ENCODE measurements at places on chromosomes 13 and 19. TPM values are rescaled to one million over a fixed set of nuclear protein-coding genes. Genes with fewer than 3 reads are reported as not detected.

DNA sequence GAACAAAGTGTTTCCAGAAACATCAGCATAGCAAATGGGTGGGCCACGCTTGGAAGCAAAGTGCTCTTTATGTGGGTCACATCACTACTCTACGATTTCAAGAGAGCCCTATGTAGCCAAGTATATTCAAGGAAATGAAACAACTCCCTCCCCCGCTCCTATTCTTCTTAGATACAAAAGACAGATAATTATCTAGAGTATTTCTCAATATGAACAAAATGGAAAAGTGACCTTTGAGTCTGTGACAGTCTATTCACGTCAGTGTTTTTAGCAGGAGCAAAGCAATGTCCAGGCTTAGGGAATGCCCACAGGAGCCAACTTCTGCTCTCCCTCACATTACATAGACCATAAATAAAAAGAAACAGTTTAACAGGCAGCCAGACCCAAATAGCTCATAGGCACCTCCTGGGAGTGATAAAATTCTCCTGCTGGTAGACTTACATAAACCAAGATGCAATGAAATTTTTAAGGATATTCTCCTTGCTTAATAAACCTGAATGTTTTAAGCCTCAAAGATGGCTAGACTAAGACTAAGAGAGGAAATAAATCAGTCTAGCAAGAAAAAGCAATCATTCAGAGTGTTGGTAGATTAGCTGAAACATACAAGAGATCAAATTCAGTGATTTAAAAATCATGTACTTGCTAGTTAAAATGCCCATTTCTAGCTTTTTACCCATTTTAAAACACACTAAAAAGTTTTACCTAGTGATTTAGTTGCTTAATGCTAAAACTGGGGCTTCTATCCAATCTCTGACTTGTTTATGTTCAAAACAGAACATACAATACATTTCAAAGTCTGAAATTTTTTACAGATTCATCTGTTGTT lies 182.8 kb downstream of the RGCC start:
- H3K4me3 ChIP-seq: no peak overlapping the region
- DNase-seq: no peak
- H3K4me1 ChIP-seq: no peaks in the 10 kb centered on the region
- H3K36me3 ChIP-seq: no peaks in the 10 kb centered on the region
- H3K27me3 ChIP-seq: no peaks in the 10 kb centered on the region
- H3K27ac ChIP-seq: no peak overlapping the region

DNA sequence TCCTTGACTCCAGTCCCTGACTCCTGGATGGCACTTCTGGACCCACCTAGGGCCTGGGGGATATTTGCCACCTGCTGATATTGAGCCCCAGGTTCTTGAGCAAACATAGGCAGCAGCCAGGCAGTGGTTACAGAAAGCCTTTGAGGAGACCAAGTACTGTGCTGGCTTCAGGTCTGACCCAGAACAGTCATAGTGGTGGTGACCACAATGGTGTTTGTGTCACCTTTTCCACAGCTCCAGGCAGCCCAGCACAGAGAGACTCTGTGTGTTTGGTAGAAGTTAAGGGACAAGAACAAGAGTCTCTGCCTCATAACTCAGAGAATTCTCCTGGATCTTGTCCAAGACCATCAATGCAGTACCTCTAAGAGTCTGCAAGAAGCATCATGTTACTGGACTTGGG lies 14.6 kb upstream of the CLC start:
- no peaks in the 10 kb centered on the region for H3K36me3 ChIP-seq
- no peak overlapping the region for H3K4me3 ChIP-seq
- no peaks in the 10 kb centered on the region for H3K27me3 ChIP-seq
- H3K4me1 ChIP-seq: no peaks in the 10 kb centered on the region
- no peak for DNase-seq
- H3K27ac ChIP-seq: no peak overlapping the region

GRCh38 chr13:64633948-64634347 lies 2596.2 kb downstream of the PCDH9 start:
- H3K4me3 ChIP-seq: no peak overlapping the region
- H3K36me3 ChIP-seq: no peaks in the 10 kb centered on the region
- H3K4me1 ChIP-seq: no peaks in the 10 kb centered on the region
- H3K27me3 ChIP-seq: no peaks in the 10 kb centered on the region
- H3K27ac ChIP-seq: no peak overlapping the region

- H3K36me3 ChIP-seq: no peaks in the 10 kb centered on the region
- no peak overlapping the region for H3K4me3 ChIP-seq
- H3K27me3 ChIP-seq: no peaks in the 10 kb centered on the region
- H3K4me1 ChIP-seq: no peaks in the 10 kb centered on the region
Measured at GRCh38 chr13:37587236-37587635, 11.3 kb downstream of the POSTN start.

DNA sequence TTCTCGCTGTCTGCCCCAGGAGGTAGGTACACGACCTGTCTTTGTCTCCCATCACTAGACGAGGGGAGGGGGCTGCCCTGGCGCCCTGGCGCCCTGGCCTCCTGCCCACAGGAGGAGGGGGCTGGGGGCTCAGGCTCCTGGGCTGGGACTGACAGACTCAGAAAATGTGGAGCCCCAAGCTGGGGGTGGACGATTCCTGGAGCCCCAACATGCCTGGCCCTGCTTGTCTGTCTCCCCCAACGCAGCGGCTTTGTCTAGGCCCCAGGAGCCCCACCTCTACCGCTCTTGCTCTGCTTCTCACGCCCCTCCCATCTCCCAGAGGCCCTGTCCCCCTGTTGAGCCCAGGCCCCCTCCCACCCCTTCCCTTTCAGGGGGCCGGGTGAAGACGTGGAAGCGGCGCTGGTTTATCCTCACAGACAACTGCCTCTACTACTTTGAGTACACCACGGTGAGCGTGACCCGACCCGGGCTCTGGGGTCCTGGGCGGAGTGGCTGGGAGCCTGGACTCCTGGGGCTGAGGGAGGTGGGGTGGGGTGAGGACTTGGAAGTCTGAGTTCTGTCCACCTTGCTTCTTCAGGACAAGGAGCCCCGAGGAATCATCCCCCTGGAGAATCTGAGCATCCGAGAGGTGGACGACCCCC lies 8.6 kb downstream of the CYTH2 start:
- no peak overlapping the region for H3K27ac ChIP-seq
- no peaks in the 10 kb centered on the region for H3K27me3 ChIP-seq
- peaks cover 21% of the 10 kb centered on the region for H3K36me3 ChIP-seq
- no peak for DNase-seq

DNA sequence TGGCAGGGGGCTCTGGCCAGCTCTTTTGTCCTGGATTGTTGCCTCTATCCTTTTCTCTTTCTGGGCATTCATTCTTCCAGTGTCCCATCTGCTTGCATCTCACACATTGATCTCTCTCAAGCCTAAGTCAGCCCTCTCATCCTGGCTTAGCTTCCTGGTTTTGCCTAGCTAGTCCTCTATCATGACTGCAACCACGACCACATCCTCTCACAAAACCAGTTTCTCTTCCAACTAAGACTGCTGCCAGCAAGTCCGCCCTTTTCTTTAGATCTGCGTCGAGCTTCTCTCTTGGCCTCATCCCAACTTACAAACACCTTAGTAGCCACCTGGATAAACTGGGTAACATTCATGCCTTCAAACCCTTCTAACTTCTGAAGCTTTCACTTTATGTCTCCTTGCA lies 212.2 kb upstream of the HTR2A start:
- H3K27me3 ChIP-seq: no peaks in the 10 kb centered on the region
- no peaks in the 10 kb centered on the region for H3K36me3 ChIP-seq
- no peak for DNase-seq
- no peaks in the 10 kb centered on the region for H3K4me1 ChIP-seq
- no peak overlapping the region for H3K27ac ChIP-seq

GRCh38 chr19:45560686-45561085 lies 23.9 kb downstream of the OPA3 start:
- no peaks in the 10 kb centered on the region for H3K36me3 ChIP-seq
- no peak overlapping the region for H3K27ac ChIP-seq
- DNase-seq: no peak
- H3K4me3 ChIP-seq: no peak overlapping the region
- H3K4me1 ChIP-seq: peaks cover 3% of the 10 kb centered on the region
- no peaks in the 10 kb centered on the region for H3K27me3 ChIP-seq

DNA sequence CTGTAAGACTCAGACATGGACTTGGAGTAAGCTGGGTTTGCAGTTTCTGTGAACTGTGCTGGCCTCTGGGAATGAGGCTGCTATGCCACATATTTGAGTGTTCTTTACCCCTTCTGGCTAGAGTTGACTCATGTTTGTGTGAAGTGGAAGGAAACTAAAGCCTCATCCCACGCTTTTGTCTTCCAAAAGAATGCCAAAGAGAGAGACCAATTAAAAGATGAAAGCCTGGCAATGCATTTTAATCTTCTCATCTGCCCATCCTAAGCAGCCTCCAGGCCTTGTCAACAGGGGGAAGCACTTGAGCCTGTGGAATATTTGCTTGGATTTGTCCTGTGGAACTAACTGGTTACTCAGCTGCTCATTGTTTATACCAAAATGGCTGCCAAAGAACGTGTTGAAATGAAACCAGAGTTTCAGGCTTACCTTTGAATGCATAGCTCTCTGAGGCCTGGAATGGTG lies 49.1 kb downstream of the LMO7 start:
- no peak overlapping the region for H3K4me3 ChIP-seq
- H3K4me1 ChIP-seq: no peaks in the 10 kb centered on the region
- H3K27me3 ChIP-seq: no peaks in the 10 kb centered on the region
- H3K27ac ChIP-seq: no peak overlapping the region
- no peak for DNase-seq

GRCh38 chr19:31583148-31583547 lies 233.9 kb upstream of the TSHZ3 start:
- no peaks in the 10 kb centered on the region for H3K27me3 ChIP-seq
- H3K4me1 ChIP-seq: no peaks in the 10 kb centered on the region
- no peak for DNase-seq
- no peak overlapping the region for H3K27ac ChIP-seq

DNA sequence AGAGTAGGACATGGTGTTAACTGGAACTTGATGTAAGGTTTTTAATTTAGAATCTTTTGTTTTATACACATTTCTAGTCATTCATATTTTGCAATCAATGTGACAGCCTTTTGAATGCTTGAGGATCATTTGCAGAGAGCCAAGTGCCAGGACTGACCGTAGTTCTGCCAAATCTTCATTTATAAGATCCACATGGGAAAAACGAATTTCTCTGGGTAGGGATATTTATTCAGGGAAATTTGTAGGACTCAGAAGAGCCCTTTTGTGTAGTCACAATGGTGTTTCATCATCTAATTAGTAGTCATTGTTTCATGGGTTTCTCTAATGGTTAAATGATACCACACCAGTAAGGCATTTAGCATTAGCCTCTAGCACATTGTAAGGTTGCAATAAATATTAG lies 161.1 kb downstream of the LMO7 start:
- peak overlapping the region; percentile 63 for H3K27ac ChIP-seq
- H3K36me3 ChIP-seq: no peaks in the 10 kb centered on the region
- H3K27me3 ChIP-seq: no peaks in the 10 kb centered on the region
- DNase-seq: no peak
- peaks cover 5% of the 10 kb centered on the region for H3K4me1 ChIP-seq
- H3K4me3 ChIP-seq: no peak overlapping the region

DNA sequence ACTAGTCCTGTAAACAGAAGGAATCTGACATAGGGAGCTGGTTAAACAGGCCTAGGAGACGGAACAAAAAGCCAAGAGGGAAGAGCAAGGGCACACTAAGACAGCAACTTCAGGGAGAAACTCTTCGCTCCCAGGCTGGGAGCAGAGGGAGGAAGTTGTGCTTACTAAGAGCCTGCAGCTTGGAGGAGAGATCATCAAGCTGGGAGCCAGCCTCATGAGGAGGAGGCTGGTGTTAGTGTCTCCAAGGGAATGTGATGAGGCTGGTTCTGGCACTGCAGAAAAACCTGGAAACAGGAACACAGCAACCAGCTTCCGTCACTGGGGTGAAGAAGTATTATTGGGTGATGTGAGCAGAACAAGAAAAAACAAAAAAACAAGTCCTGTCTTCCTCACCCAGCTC lies 1027.3 kb downstream of the UQCRFS1 start:
- H3K36me3 ChIP-seq: no peaks in the 10 kb centered on the region
- DNase-seq: no peak
- H3K27me3 ChIP-seq: no peaks in the 10 kb centered on the region

DNA sequence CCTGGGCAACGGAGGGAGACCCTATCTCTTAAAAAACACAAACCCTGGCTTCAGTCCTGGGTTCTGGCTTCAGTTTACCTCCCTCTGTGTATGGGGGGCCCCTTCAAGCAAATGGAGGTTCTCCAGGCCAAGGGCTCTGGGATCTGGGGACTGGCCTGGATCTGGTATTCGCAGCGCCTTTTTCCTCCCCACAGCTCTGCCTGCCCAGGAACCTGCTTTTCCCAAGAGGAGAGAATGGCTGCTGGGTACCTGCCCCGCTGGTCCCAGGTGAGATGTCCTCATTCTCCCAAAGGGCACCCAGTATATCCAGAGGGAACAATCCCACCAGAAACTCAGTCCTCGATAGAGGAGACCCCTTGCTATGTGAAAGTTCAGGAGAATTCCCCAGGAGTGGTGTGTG lies 3.2 kb downstream of the ZNF554 start:
- no peaks in the 10 kb centered on the region for H3K27me3 ChIP-seq
- no peaks in the 10 kb centered on the region for H3K36me3 ChIP-seq
- no peak overlapping the region for H3K27ac ChIP-seq
- no peaks in the 10 kb centered on the region for H3K4me1 ChIP-seq
- no peak for DNase-seq
- no peak overlapping the region for H3K4me3 ChIP-seq

Gene SCAF1
- 85.7 TPM for total RNA-seq

Gene OPA3
- total RNA-seq: 12.4 TPM

Gene ANGPTL8
- total RNA-seq: not detected

Gene SH2D3A
- total RNA-seq: 44.3 TPM

Gene C19orf85
- not detected for total RNA-seq

Gene MISP
- total RNA-seq: 285 TPM

All from colonic mucosa (tissue), 4 donors.